ENCODE measurements at places on chromosomes 7 and 10.

DNA sequence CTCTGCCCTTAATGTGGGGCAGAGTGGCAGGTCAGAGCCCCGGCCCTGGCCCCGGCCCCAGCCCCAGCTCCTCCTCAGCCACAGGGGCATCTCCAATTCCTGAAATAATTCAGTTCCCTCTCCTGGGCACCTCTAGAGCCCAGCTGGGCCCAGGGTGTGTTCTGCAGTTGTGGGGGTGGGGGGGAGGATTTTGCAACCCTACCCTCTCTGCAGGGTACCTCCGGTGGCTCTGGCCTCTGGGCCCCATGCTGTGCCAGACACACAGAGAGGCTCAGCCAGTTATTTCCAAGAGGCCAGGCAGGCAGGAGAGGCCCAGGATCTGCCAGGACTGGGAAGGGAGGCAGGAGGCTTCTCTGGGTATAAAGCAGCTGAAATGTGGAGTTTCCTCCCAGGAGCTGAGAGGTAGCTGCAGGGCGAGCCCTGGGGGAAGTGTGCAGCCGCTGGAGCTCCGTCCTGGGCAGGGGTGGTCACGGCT lies 47.9 kb downstream of the PWWP2B start:
- no peak overlapping the region for H3K4me3 ChIP-seq
- H3K36me3 ChIP-seq, result no peaks in the 10 kb centered on the region
- no peak for DNase-seq
- no peaks in the 10 kb centered on the region for H3K27me3 ChIP-seq

GRCh38 chr10:132533571-132534260 lies 3.9 kb upstream of the INPP5A start:
- no peaks in the 10 kb centered on the region for H3K27me3 ChIP-seq
- H3K27ac ChIP-seq, result no peak overlapping the region
- peaks cover 14% of the 10 kb centered on the region for H3K4me1 ChIP-seq
- peaks cover 4% of the 10 kb centered on the region for H3K36me3 ChIP-seq
- H3K4me3 ChIP-seq, result no peak overlapping the region

DNA sequence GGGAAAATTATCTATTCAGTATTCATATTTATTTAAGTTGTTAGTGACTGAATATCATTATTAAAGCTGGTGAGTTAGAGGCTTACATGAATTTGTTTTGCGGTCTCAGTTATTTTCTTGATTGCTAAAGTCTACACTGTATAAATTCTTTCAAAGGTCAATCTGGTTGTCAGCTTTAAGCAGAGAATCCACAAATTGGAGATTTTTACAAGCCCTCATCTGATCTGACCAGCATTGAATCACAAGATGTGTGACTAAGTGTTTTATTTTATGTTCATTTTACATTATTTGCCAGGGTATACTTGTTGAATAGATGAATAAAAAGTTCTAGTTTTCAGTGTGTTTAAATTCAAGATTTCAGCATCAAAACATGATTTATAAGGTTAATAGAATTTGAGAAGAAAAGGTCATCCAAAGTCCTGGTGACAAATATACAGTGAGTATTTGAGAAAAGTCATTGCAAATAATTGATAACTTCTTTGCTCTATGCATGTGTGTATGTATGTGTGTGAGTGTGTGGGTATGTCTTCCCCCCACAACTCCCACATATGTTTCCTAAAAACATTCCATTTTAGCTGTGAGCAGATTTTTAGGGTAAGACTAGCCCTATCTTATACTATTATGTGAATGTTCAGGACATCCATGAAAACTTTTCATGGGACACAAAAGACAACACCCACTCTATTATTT lies 4.4 kb downstream of the SEMA3A start:
- peaks cover 14% of the 10 kb centered on the region for H3K4me1 ChIP-seq
- no peaks in the 10 kb centered on the region for H3K27me3 ChIP-seq
- H3K4me3 ChIP-seq, result no peak overlapping the region
- DNase-seq, result no peak

DNA sequence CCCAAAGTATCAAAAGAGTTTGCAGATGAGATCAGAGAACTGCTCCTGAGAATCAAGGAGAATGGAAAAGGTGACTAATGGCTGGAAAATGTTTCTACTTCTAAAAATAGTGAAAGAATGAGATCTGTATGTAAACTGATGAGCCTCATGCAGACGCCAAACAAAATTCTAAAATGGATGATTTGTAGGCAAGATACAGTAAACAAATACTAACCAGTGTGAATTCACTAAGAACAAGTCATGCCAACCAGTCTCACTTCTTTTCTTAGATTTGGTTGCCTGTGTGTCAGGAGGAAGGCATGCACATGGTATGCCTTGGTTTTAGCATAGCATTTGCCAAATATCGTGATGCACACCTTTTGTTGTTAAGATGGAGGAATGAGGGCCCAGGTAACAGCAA lies 94.9 kb upstream of the PIK3CG start:
- H3K27me3 ChIP-seq, result no peaks in the 10 kb centered on the region
- H3K4me1 ChIP-seq, result no peaks in the 10 kb centered on the region
- DNase-seq, result no peak
- no peaks in the 10 kb centered on the region for H3K36me3 ChIP-seq
- no peak overlapping the region for H3K4me3 ChIP-seq
- no peak overlapping the region for H3K27ac ChIP-seq

DNA sequence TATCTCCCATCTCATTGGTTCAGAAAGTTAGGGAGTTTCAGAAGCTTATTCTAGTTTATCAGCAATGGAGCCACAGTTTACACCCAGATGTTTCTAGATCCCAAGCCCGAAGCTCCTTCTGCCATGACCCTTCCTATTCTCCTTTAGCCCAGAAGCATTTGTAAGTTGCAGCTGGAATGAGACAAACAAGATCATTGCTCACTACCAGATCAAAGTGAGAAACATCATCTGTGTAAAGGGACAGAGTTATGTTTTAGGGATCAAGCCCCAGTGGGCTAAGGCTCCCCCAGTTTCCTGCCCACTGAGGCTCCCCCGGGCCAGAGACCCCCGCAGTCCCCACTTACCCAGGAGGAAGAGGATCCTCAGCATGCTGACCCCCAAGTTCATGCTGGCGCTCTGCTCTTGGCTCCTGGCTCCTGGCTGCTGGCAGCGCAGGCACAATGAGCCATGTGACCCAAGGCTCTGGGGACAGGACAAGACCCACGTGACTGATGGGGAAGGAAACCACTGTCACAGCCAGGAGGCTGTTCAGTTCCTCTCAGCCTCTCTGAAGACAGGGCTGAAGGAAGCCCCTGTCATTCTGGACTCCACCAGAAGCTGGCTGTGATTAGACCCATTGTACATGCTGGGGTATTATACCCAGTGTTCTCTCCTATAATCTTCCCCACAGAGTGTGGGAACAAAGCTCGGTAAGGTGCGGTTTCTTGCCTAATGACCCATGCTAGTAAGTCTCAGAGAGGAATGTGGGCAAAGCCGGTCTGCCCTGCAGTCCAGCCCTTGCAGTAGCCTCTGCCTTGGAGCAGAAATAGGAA lies at the start of gene TMEM273:
TMEM273 (minus strand) TSS at position 442 of the 812 bp plus-strand sequence; CDS start at position 387, 55 bp downstream.
- no peak for DNase-seq
- no peaks in the 10 kb centered on the region for H3K36me3 ChIP-seq
- peaks cover 5% of the 10 kb centered on the region for H3K4me1 ChIP-seq
- H3K4me3 ChIP-seq, result no peak within 1 kb of the TSS
- no peak within 1 kb of the TSS for H3K27ac ChIP-seq

- no peak overlapping the region for H3K27ac ChIP-seq
- no peak overlapping the region for H3K4me3 ChIP-seq
- H3K27me3 ChIP-seq, result no peaks in the 10 kb centered on the region
- no peaks in the 10 kb centered on the region for H3K36me3 ChIP-seq
- H3K4me1 ChIP-seq, result peaks cover 14% of the 10 kb centered on the region
Observed at GRCh38 chr10:109961174-109962001, 38.1 kb upstream of the XPNPEP1 start.

- H3K4me1 ChIP-seq, result no peaks in the 10 kb centered on the region
- DNase-seq, result no peak
- no peaks in the 10 kb centered on the region for H3K36me3 ChIP-seq
Observed at GRCh38 chr7:90231304-90231703, 13.7 kb upstream of the CFAP69 start.

- no peak overlapping the region for H3K27ac ChIP-seq
- H3K4me3 ChIP-seq, result no peak overlapping the region
Observed at GRCh38 chr10:8990280-8990987, 935.9 kb downstream of the GATA3 start.

GRCh38 chr7:4794591-4795350 lies 19.3 kb downstream of the AP5Z1 start:
- DNase-seq, result no peak
- no peak overlapping the region for H3K27ac ChIP-seq
- H3K4me3 ChIP-seq, result no peak overlapping the region
- H3K27me3 ChIP-seq, result no peaks in the 10 kb centered on the region

DNA sequence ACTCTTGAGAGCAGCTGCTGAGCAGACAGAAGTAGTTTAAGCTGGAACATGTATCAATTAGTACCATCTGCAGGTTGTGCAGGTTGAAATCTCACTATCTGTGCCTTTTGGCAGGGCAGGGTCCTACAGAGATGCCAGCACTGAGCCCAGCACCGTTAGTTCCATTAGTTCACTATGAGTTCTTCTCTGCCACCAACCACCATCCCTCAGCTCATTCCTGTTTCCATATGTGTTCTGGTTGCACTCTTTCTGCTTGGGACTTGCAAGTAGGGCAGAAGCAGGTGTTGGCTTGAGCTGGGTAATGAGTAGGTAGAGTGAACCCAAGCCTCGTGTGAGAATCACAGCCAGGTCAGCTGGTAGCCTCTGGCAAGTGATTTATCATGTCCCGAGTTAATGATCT lies 2.8 kb downstream of the SMO start:
- no peak for DNase-seq
- H3K27me3 ChIP-seq, result no peaks in the 10 kb centered on the region
- peaks cover 44% of the 10 kb centered on the region for H3K36me3 ChIP-seq
- peaks cover 14% of the 10 kb centered on the region for H3K4me1 ChIP-seq
- no peak overlapping the region for H3K4me3 ChIP-seq

- no peak overlapping the region for H3K4me3 ChIP-seq
- no peaks in the 10 kb centered on the region for H3K27me3 ChIP-seq
- H3K4me1 ChIP-seq, result peaks cover 3% of the 10 kb centered on the region
- no peaks in the 10 kb centered on the region for H3K36me3 ChIP-seq
- H3K27ac ChIP-seq, result no peak overlapping the region
Observed at GRCh38 chr7:16590424-16590823, 55.1 kb downstream of the ANKMY2 start.

- no peak overlapping the region for H3K27ac ChIP-seq
- DNase-seq, result no peak
- H3K27me3 ChIP-seq, result no peaks in the 10 kb centered on the region
- H3K4me3 ChIP-seq, result no peak overlapping the region
Observed at GRCh38 chr10:12400266-12400931, 51.1 kb downstream of the CAMK1D start.

- H3K27me3 ChIP-seq, result no peaks in the 10 kb centered on the region
- H3K4me3 ChIP-seq, result no peak overlapping the region
- H3K4me1 ChIP-seq, result peaks cover 3% of the 10 kb centered on the region
- no peak for DNase-seq
Observed at GRCh38 chr7:7251742-7252141, 69.4 kb downstream of the C1GALT1 start.

DNA sequence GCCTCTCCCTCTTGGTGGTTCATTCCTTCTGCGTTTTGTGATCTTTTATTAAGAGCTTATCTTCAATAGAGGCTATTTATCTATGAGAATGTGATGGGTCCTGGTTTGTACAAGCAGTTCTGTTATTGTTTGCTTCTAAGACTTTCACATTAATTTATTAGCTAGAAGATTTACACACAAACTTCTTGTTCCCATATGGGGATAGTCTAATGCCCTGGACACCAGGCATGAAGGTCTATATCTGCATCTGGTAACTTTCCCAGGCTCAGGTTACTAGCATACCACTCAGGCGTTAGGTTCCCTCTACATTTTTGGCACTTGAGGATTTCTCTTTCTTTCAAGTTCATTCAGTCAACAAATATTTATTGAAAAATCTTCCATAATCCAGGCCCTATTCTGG lies 7.7 kb downstream of the XPNPEP1 start:
- no peaks in the 10 kb centered on the region for H3K27me3 ChIP-seq
- no peak overlapping the region for H3K27ac ChIP-seq
- DNase-seq, result no peak
- H3K4me1 ChIP-seq, result peaks cover 7% of the 10 kb centered on the region
- H3K36me3 ChIP-seq, result peaks cover 26% of the 10 kb centered on the region

DNA sequence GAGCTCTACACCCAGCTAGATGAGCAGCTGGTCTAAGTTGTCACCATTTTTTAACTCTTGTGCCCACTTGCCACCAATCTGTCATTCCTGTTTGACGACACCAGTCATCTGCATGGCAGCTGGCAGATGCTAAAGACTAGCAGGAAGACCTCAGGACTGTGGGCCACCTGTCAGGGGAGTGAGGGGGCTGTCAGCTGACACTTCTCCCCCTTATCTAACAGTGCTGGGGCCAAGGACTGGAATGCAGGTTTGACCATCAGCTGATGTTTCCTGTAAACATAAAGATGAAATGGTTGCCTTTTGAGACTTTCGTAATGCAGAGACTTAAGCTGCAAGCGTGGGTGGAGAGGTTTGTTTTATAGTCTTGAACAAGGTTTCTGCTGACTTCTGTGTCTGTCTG lies 93.5 kb downstream of the WNT2 start:
- no peak overlapping the region for H3K4me3 ChIP-seq
- no peaks in the 10 kb centered on the region for H3K27me3 ChIP-seq
- no peaks in the 10 kb centered on the region for H3K4me1 ChIP-seq
- H3K27ac ChIP-seq, result no peak overlapping the region
- DNase-seq, result no peak
- peaks cover 11% of the 10 kb centered on the region for H3K36me3 ChIP-seq

DNA sequence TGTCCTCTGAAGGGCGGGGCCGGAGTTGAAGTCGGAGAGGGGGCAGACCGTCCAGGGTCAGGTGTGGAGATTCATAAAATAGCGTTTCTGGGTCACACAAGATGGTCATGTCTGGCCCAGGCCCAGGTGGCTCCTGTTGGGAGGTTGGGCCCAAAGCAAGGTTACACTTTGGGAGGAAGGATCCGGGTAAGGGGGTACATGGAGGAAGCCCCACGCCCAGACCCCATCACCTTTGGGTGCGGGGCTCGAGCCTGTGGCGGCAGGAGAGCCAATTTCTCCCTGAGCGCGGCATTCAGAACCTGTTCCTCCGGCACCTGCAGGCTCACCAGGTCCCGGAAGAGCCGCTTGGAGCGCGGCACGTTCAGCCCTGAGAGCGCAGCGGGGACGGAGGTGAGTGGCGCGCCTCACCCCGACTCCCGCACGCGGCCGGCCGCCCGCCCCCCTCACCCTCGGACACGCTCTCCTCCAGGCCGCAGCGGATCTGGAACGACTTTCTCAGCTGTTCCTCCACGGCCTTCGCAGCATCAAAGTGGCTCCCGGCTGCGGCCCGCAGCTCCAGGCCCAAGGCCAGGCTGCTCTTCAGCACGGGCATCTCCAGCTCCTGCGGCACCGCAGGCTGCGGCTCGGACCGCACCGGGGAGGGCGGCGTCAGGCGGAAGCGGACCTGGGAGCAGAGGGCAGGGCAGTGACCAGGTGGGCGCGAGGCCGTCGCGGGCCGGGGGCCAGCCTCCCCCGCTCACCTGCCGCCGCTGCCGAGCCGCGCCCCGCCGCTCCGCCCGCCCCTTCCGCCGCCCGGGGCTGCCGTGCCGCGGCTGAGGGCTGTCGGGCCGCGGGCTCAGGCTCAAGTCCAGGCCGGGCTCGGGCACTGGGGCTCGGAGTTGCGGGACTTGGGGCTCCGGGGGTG lies 644 bp downstream of the PPP1R35 start:
- peaks cover 22% of the 10 kb centered on the region for H3K4me1 ChIP-seq
- peaks cover 28% of the 10 kb centered on the region for H3K36me3 ChIP-seq
- DNase-seq, result no peak

Measured in neuronal stem cell (in vitro differentiated cells).